GM23248 (cell line): ENCODE measurements at places on chromosomes 7 and 10.
A peak's percentile ranks its signal among the peaks of the same experiment; 100 is the strongest.

DNA sequence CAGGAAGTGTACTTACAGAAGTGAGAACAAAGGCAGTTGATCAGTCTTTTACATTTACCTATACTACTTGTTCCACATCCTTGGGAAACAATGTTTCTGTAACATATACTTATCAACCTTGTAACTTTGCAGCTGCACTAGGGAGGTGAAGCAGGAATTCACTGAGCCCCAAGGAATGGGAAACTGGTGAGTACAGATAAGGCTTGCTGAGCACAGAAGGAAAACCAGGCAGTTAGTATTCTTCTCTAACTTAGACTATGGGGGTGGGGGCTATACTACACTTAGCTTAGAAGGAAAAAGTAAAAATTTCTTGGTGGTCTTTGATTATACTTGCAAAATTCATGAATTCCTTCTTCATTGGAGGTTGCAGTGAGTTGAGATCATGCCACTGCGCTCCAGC is 6.9 kb upstream of the ZNF33A start:
- DNase-seq, result no peak

- no peak for DNase-seq
These were observed 87.1 kb upstream of the STEAP1 start for GRCh38 chr7:90067171-90067570.

- DNase-seq, result no peak
These were observed 382.2 kb upstream of the NRP1 start for GRCh38 chr10:33716501-33717267.

DNA sequence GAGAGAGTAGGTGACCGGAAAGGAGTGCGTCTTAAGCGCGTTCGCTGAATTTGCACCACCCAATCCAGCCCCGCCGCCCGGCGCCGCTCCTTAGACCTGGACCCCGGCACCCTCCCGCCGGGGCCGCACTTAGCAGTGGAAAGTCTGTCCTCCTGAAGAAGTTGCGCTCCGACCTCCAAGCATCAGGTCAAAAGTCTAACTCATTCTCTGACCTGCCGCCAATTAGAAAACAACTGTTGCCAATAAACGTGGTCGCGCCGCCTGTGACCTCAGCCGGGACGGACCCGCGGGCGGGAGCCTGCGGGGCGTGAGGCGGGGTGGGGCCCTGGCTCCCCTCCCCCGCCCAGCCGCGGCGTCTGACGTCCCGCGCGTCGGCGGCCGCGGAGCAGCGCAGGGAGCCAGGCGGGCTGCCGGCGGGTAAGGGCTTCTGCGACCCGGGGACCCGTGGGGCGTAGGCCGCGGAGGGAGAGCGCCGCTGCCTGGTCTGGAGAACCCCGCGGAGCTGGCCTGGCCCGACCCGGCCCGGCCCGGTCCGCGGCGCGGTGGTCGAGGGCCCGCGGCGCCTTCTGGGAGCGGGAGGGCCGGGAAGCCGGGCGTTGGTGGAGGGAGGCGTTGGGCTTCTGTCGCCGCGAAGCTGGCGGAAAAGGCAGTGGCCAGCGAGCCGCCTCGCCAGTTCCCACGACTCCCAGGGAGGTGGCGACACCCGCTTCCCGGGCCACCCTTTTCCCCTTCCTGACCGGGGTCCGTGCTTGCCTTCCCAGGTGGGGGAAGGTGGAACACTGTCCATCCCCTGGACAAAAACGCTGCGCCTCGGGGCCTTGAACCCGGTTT is at the start of gene BCAP29:
BCAP29 (plus strand) TSS at position 362 of the 831 bp plus-strand sequence. CDS start 527 bp downstream, outside the sequence.
- DNase-seq, result peak; percentile 87

- DNase-seq, result peak; percentile 57
These were observed 33.8 kb upstream of the PRLHR start for GRCh38 chr10:118629211-118629610.

DNA sequence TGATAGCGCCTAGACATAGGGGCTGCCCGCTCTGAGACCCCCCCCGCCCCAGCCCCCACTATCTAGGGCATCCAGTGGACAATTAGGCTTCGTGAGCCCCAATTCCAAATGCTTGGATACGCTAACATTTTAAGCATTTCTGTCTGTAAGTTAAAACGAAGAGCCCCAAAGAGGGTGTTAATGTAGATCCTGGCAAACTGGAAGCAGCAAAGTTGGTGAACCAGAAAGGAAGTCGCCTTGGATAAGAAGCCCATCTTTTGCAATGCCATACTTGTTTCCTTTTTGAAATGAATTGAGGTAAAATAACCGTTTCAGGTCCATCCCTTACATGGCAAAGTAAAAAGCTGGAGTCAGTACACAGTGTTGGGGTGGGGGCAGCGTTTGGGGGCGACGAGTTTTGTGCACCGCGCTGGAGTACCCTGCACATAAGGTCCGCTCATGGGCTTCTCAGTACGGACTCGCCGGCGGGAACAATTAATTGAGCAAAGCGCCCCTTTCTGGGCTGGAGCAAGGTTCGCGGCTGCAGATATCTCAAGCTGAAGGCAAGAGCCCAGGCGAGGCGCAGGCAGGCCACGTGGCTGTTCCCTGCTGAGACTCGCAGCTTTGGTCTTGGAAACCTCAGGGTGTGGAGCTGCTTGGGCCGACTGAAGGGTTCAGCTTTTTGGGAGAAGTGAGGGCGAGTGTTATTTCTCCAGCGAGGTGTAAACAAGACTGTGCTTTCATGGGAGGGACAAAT is 1.4 kb upstream of the TWIST1 start:
- DNase-seq, result peak; percentile 84

GRCh38 chr10:76021398-76021797 is 590.0 kb downstream of the LRMDA start:
- DNase-seq, result no peak

- DNase-seq, result no peak
These were observed 133.8 kb upstream of the KCNMA1 start for GRCh38 chr10:77771450-77771849.

- no peak for DNase-seq
These were observed 101.7 kb upstream of the ZNF438 start for GRCh38 chr10:31133251-31133791.

DNA sequence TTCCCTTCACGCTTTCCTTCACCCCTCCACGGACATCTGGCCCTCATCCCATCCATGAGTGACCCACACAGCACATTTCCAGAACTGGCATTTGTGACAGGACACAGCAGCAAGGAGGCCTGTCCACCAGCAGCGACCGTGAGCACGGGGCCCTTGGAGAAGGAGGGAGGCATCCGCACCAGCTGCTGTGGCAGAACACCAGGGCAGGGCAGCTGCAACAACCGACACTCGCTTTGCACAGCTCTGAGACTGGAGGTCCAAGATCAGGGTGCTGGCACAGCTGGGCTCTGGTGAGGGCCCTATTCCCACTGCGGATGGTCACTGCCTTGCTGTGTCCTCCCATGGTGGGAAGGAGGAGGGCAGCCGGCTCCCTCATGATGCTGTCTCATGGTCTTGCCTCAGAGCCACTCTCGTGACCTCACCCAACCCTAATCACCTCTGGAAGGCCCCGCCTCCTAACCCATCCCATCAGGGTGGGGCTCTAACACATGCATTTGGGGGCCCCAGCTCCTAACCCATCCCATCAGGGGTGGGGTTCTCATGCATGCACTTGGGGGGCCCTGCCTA is 36.7 kb downstream of the PTPRN2 start:
- no peak for DNase-seq

GRCh38 chr10:101993221-101993620 is 62.8 kb downstream of the ARMH3 start:
- no peak for DNase-seq

GRCh38 chr7:36037121-36037662 is 115.9 kb upstream of the EEPD1 start:
- peak; percentile 75 for DNase-seq

DNA sequence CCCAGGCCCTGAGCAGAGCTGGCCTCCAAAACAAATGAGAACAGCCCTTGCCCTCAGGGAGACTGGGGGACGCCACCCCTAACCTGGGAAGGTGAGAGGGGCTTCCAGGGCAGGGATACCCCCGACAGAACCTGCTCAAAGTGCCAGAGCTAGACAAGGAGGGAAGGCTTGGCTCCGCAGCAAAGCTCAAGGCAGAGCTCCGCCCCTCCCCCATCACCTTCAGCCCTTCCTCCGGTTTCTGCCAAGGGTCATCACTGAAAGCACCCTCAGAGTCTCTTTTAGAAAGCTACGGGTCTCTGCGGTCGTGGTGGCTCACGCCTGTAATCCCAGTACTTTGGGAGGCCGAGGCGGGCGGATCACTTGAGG is 73.4 kb upstream of the CUX1 start:
- no peak for DNase-seq

- DNase-seq, result no peak
These were observed 2.7 kb downstream of the CCSER2 start for GRCh38 chr10:84331091-84331490.

GRCh38 chr10:116974456-116975005 is 30.5 kb downstream of the SHTN1 start:
- peak; percentile 93 for DNase-seq

GRCh38 chr10:106252541-106252940 is 912.0 kb downstream of the SORCS1 start:
- DNase-seq, result no peak

DNA sequence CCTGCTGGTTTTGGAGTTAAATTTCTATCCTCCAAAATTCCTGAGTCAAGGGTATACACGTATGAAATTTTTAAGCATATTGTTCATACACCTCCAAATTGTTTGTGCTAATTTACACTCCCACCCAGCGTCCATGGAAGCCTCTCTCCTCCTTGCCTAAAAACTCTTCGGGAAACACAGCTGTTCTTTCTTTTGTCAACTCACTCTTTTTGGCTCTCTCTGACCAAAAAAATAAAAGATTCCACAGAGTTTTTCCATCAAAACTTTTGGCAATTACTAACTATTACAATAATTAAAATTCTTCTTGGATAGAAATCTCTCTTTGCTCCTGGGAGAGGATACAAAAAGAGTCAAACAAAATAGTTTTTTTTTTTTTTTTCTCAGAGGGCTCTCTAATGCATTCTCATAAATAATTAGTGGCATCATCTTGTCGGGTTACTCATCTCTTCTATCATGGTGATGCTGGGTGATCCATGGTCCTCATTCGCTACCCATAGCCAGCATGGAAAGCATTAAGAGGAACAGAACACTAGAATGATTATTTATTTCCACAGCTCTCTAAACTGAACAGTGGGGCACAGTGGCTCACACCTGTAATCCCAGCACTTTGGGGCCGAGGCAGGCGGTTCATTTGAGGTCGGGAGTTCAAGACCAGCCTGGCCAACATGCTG is 310.7 kb downstream of the SFMBT2 start:
- no peak for DNase-seq

DNA sequence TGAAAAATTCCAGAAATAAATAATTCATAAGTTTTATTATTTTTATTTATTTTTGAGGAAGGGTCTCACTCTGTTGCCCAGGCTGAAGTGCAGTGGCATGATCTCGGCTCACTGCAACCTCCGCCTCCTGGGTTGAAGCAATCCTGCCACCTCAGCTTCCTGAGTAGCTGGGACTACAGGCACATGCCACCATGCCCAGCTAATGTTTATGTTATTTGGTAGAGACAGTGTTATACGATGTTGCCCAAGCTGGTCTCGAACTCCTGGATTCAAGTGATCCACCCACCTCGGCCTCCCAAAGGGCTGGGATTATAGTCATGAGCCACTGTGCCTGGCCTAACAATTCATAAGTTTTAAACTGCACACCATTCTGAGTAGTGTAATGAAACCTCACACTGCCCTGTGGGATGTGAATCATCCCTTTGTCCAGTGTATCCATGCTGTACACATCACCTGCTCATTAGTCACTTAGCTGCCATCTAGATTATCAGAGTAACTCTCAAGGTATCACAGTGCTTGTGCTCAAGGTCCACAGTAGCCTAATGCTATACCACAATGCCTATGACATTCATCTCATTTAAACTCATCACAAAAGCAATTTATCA is 17.9 kb downstream of the RTKN2 start:
- DNase-seq, result peak; percentile 81

DNA sequence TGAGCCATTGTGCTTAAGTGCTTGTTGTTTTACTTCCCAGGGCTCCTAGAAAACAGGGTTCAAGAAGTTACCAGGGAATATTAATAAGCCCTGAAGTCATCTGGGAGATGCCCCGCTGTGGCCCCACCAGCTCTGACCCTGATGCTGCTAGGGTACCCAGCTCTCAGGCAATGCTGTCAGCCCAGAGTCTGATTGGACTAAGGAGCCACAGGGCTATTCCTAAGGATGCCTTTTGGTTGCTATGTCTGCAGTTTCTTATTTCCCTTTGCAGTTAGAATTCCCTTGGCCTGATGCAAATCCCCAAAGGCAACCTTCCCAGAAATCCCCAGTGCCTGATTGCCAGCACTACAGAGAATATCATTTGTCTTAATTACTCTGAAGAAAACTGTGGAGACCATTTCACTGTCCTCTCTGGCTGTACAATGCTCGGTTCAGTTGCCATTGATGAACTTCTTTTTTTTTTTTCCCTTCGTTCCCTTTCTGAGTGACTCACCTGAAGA is 236.7 kb upstream of the KMT2E start:
- no peak for DNase-seq

DNA sequence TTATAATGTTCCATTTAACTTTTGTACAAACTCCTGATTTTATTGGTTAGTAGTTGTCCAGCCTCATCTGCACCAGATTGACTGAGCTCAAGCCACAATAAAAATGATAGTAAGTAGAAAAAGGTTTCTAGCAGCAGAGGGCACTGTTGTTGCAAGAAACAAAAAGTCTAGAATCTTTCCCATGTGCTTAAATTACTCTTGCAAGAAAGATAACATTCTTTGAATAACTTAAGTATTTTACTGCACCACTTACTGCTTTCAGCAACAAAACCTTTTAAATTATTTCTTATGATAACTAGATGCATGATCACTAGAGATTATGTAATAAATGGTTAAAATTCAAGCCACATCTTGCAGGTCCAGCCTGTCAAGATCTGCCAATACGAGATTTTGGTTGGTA is 27.0 kb downstream of the LMOD2 start:
- peak; percentile 73 for DNase-seq

- DNase-seq, result no peak
These were observed 88.6 kb downstream of the NRG3 start for GRCh38 chr10:81963606-81964005.

- peak; percentile 27 for DNase-seq
These were observed 130.4 kb upstream of the GHITM start for GRCh38 chr10:84008878-84009277.

- no peak for DNase-seq
These were observed 49.2 kb upstream of the NKX6-2 start for GRCh38 chr10:132834891-132835847.

- DNase-seq, result peak; percentile 71
These were observed 3.3 kb downstream of the MAPK8 start for GRCh38 chr10:48309711-48310226.

- DNase-seq, result no peak
These were observed 27.0 kb downstream of the AOC1 start for GRCh38 chr7:150879345-150879744.
